ENCODE measurements at places on chromosomes 7 and 10. TPM values are rescaled to one million over a fixed set of nuclear protein-coding genes. Genes with fewer than 3 reads are reported as not detected.

DNA sequence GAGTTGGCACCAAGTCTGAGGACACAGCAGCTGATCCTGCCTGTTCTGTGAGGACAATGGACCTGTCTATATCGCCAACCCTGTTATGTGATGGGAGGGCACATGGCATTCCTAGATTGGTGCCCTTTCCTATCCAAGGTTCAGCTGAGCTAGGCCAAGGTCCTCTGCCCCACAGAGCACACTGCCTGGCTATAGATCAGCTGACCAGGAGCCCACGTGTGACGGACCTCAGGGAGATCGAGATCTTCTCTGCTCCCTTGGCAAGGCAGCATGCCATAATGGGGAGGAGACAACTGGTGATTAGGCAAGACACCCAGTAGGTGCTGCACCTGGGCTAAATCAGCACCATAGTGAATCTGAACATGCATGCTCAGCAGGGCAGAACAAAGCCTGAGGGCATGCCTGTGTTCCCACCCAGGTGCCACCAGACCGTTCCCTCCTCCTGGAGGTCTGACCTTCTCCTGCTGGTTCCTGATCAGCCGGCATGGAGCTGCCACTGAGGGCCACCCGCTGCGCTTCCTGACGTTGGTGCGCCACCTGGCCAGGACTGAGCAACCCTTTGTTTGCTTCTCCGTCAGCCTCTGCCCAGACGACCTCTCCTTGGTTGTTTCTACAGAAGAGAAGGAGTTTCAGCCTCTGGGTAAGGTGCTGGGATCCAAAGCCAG, 93.7 kb downstream of the WDFY4 start:
- DNase-seq: no peak

- no peak for DNase-seq
Observed at GRCh38 chr7:85423209-85423895, 236.5 kb upstream of the SEMA3D start.

GRCh38 chr10:101165736-101166135, 34.6 kb downstream of the TLX1 start:
- DNase-seq: no peak

DNA sequence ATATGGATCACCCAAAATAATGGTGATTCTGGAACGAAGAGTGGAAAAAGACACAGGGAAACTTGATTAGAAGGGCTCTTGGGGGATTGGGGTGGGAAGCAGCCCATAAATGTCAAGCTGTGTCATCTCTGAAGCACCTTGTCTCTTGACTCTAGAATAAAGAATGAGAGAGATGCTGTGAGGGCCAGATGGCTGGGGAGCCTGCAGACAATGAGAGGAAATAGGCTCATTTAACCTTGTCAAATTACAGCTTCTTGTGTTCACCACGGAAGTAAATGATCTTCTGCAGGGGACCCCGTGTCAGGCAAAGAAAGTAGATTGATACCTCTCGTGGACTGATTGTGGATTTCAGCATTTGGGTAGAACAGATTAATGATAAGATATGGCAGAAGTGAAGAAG, 159.3 kb downstream of the ST7 start:
- DNase-seq: no peak

PMPCB gene
- 63.0 TPM for total RNA-seq

PTN gene
- total RNA-seq: 85.1 TPM

SAMD9L gene
- total RNA-seq: 11.8 TPM
